ENCODE measurements at places on chromosomes 4 and X. TPM values are rescaled to one million over a fixed set of nuclear protein-coding genes. Genes with fewer than 3 reads are reported as not detected.

The JAKMIP1 gene
- total RNA-seq = 0.79 TPM

- DNase-seq = peak; percentile 98
These were observed 72.4 kb downstream of the APBB2 start for GRCh38 chr4:41141900-41142299.

DNA sequence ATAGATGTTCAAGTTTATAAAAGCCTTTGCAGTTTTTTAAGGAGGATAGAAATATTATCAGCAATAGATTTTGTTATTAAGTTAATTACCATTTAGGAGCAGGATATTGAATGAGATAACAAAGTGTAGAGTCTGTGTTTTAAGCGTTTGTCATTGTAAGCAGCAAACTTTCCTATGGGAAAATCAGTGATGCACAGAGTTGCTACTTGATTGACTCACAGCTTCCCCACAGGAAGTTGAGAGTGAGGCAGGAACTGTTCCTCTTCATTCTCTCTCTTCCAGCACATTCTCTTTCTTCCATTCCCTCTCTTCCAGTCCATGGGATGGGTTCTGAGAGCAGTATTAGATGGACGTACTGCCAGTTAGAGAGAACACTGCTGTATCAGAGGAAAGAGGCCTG is 867.7 kb upstream of the AGA start:
- no peak for DNase-seq

- DNase-seq = peak; percentile 74
These were observed 210.9 kb downstream of the RTL9 start for GRCh38 chrX:110569506-110569905.

DNA sequence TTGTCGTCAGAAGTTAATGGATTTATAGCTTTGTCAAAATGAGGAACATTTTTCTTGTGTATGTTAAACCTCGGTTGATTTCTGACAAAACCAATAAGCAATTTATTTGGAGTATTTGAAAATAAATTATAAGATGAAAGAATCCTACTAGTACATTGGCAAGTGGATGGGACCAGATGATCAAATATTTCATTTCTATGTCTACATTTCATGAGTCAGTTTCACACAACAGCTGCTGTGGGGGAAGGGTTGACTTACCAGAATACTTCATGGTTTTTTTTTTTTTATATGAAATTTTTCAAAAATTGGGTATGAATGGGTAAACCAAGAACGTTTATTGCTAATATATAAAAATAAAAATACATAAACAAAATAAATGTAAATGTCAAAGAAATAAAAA is 39.4 kb downstream of the RAPGEF2 start:
- DNase-seq = peak; percentile 41

GRCh38 chrX:38675856-38676255 is 114.5 kb downstream of the TSPAN7 start:
- no peak for DNase-seq

The HNRNPH2 gene
- total RNA-seq = 48.9 TPM

The GPR173 gene
- total RNA-seq = 8.1 TPM

DNA sequence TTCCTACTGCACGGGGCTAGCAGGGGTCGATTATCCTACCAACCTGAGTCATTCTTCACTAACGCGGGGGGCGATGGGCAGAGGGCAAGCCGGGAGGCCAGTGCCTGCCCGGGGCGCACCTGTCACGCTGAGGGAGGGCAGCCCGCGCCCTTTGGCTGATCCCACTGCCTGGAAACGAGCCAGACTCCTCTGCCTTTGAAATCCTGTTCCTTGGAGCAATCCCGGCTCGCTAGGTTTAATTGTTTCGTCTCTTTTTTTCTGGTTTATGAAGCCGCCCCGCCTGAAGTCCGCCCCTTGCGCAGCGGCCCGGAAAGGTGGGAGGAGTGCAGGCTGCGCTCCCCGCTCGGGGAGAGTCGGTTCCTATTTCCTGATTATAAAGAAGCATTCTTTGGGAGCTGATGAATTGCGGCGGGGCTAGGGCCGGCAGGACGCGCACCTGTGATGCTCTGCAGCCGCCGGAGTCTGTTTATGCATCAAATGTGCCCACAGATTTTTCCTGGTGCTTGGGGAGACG is 484.2 kb downstream of the BCOR start:
- no peak for DNase-seq

DNA sequence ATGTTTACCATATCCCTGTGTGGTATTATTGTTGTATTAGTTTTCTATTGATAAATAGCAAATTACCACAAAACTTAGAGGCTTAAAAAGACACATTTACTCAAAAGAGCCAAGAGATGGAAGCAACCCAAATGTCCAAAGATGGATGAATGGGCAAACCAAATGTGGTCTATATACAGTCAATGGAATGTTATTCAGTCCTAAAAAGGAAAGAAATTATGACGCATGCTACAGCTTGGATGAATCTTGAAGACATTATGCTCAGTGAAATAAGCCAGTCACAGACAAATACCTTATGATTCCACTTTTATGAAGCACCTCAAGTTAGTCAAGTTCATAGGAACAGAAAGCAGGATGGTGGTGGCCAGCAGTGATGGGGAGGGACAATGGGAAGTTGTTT is 144.7 kb downstream of the QDPR start:
- peak; percentile 75 for DNase-seq

The P2RY10 gene
- total RNA-seq = not detected

DNA sequence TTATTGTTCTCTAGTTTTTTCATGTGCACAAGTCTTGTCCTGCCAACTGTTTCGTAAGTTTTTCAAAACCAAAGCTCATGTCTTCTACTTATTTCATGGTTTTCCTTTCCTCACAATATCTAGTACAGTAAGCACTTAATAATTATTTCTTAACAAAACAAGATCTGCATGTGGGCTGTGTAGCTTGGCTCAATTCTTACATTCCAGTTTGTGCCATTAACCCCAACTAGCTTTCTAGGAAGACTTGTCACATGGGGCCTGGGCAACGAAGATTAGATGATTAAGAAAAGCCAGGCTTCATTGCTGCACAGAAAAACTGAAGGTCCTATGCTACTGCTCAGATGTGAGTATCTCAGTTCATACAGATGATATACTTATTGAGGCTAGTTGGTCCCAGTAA is 155.3 kb upstream of the TEX13A start:
- peak; percentile 2 for DNase-seq

DNA sequence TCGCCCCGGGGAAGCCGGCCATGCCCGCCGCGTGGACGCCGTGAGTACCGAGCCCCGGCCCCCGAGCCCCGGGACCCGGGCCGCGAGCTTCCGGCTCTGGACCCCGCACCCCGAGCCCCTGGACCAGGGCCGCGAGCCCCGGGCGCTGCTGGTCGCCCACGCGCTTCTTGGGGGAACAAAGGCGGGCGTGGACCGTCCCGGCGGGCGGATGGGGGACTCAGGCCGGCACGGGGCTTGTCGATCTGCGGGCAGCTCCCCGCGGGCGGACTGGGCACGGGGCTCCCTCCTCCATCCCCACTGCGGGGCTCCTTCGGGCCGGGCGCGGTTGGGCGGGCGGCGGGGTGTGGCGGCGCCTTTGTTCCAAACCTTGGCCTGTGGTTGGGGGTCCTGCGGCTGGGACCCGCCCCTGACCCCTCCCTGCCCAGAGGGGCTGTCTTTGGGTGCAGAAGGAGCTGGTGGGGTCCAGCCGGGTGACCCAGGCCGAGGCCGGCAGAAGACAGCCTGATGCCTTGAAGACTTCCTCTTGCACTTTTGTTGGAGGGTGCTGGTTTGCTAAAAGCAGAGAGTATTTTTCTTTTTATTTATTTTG is 25.2 kb upstream of the ADD1 start:
- no peak for DNase-seq

- no peak for DNase-seq
These were observed 331.2 kb downstream of the PAPSS1 start for GRCh38 chr4:107388736-107389274.

GRCh38 chr4:103719830-103720207 is at the start of gene TACR3:
TACR3 (minus strand) TSS chr4:103719985; CDS start chr4:103719675, 310 bp downstream.
- no peak for DNase-seq

DNA sequence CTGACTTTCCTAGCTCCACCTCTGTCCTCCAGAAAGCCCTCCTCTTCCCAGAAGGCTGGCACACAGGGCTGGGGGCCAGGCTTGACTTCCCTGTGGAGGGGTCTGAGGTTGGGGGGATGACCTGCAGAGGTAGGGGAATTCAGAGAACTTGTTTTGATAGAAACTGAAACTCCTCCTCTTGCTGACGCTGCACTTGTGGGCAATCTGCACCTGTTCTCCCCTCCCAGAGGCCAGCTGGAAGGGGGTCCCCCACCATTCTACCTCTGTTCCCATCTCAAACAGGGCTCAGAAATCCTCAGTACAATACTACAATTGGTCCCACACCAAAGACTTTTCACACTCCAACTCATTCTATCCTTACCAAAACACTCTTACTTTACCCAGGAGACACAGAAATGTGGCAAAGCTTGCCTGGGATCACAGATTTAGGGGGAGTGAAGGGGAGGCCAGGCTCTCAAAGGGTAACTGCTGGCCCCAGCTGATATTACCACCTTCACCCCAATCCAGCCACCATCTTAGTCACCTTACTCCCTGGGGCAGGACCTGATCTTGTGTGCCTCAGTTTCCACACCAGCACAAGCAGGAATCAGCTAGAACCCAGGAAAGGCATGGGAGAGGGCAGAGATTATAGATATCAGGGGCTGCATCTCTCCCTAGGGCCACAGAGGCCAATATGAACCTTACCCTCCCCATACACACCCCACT is 18.5 kb downstream of the OTUD5 start:
- DNase-seq = no peak

DNA sequence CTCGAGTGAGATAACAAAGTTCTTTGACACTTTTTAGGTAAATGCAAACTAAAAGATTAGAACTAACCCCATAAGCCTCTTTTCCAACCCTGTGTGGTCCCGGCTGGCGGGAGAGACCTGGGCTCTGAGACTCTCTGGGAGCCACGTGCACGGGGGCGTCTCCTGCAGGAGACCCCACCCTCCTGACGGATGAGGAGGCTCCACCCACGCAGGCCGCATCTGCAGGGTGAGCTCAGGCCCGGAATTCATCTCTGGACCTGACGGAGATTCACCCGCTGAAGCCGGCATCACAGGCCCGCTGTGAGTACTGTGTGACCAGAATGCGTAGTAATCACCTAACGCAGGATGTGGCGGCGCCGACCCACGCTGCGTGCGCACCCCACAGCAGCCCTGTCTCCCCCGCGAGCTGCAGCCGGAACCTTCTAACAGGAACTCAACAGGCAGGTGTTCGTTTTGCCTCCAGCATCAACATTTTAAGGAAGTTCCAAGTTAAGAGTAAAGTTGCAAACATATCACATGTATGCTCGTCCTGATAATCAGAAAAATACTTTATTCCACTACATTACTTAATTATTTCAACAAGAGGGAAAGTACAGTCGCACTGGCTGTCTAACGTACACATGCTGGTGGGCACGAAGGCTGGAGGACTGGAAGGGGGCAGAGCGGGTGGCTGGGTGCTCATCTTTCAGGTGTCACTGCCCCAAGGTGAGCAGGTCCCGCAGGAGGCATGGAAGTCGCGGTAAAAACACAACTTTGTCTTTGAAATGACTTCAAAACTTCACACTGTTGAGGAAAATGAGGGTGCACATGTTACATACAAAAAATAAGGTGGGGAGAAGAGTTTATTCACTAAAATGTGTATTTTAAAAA is 44.5 kb downstream of the FGFRL1 start:
- DNase-seq = no peak

GRCh38 chrX:149803458-149804062 is 21.8 kb downstream of the MAGEA9 start:
- DNase-seq = no peak

The PTTG2 gene
- total RNA-seq = not detected

DNA sequence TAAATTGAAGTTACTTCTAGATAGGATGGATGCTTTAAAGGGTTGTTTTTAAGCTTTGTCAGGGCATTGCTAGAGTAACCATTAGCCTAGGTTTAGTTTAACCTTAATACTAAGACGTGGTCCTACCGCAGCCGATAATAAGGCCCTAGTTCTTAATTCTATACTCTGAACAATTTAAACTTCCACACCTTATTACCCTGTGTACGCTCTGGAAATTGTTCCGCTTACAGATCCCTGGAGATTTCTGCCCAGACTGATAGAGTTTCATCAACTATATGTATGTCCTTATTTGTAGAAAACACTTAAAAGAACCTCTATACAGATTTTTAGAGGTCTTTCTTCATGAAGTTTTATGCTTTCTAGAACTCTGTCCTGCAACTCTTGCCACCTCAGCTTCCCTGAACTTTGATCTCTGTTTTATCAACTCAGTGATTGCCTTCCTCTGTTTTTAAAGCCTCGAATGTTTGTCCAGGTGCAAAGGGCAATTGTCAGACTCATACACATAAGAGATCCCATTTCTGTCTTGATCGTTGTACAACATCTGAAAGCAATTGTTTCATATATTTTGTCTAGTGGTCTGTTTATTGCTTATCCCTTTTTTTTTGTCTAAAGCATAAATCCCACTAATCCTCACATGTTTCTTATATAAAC is 71.1 kb upstream of the VCX start:
- no peak for DNase-seq

The CXCR3 gene
- not detected for total RNA-seq

- peak; percentile 17 for DNase-seq
These were observed 211.1 kb downstream of the GUCY2F start for GRCh38 chrX:109270580-109271484.

The COX7B2 gene
- not detected for total RNA-seq

- DNase-seq = no peak
These were observed 56.6 kb downstream of the ANAPC10 start for GRCh38 chr4:145041378-145041777.

The ODAPH gene
- 55.3 TPM for total RNA-seq

Data from astrocyte (in vitro differentiated cells and primary cell).